Hematopoietic multipotent progenitor cell treated with erythropoietin and hydrocortisone succinate and interleukin-3 and kit ligand, for 4 days (in vitro differentiated cells): ENCODE measurements at places on chromosomes 4 and X.

DNA sequence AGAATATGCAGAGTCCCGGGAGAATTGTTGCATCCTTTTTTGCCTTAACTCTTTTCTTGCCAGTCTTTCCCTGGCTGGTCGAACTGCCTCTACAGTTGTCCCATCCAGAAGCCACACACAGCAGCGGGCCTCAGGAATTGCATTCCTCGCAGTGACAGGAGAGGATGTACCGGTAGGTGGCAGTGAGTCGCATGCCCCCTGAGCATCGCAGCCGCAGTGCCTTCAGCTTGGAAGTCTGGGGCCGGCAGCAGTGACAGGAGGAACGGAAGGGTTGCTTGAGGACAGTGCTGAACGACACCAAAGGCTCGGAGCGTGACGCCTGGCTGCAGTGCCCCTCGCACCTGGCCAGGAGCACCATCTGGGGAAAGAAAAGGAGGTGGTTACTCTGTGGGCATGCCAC, 23.5 kb downstream of the NDP start:
- peak; percentile 65 for DNase-seq

DNA sequence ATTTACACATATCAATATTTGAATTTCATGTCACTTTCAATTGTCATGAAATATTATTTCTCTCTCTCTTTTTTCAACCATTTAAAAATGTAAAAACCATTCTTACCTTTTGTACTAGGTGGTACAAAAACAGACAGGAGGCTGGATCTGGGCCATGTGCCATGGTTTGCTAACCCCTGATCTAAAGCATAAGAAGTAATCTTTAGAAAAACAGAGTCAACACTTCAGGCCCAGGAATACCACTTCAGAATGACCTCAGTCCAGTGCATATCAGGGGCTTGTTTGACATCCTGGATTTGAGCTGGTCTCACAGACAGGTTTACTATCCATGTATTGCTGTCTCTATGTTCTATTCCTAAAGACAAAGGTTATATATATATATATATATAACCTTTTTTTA, 102.5 kb downstream of the DCHS2 start:
- no peak for DNase-seq

GRCh38 chr4:181679754-181680153, 563.4 kb upstream of the TENM3 start:
- no peak for DNase-seq

DNA sequence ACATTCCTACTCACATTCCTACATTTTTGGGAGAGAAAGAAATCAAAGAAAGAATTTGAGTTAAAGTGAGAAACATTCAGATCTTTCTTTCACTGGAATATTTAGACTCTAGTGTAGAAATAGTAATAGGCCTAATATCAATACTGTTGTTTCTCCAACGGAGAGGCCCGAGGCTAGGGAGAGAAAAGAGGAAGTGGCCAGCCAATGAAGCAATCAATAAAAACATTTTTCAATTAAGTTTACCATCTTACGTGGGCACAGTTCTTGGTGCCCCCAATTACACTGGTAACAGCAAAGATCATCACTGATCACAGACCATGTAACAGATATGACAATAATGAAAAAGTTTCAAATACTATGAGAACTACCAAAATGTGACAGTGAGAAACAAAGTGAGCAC, 281.4 kb downstream of the GPM6A start:
- no peak for DNase-seq

- peak; percentile 59 for DNase-seq
Observed at GRCh38 chr4:73718375-73719373, 21.7 kb upstream of the CXCL8 start.

DNA sequence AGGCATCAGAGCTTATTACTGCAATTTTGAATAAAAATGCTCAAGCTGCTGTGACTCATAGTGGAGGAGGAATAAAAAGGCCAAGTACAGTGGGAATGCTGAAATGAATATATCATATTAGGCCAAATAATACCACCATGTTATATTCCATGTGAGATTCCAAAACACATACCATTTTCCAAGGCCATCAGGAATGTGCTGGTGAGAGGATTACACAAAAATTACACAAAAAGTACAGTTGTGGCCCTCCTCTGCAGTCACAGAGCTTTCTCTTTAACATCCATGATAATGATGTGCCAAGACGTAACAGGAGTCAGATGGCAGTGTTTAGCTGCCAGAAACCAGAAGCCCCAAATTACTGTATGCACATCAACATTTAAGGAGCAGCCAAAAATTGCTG, 153.5 kb downstream of the PCDH18 start:
- no peak for DNase-seq

DNA sequence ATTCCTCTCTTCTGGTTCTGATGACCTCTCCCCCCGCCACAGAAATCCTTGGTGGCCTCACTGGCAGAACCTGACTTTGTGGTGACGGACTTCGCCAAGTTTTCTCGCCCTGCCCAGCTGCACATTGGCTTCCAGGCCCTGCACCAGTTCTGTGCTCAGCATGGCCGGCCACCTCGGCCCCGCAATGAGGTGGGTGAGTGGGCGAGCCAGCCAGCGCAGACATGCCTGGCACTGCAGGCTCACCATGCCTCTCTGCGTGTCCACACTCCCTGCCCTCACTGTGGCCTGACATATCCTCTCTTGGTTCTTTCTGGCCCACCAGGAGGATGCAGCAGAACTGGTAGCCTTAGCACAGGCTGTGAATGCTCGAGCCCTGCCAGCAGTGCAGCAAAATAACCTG, 8.7 kb downstream of the UBA1 start:
- DNase-seq: no peak

DNA sequence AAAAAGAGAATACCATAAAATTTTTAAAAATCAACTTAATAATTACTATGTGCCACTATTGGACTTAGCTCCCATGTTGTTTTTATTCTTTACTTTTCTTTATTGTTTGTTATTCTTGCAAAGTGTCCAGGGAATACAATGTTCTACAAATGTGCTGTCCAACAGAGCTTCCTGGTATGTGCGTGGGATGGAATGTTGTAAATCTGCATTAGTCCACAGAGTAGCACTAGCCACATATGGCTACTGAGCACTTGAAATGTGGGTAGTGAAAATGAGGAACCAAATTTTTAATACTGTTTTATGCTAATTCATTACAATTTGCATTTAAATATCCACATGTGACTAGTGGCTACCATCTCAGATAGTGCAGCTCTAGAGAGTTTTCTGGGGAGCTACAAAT, 14.3 kb upstream of the CORIN start:
- DNase-seq: no peak

- no peak for DNase-seq
Observed at GRCh38 chrX:136195247-136195646, 47.9 kb downstream of the FHL1 start.

GRCh38 chr4:128665514-128665913, 144.0 kb upstream of the JADE1 start:
- DNase-seq: no peak

GRCh38 chr4:159497936-159498335, 395.1 kb downstream of the RAPGEF2 start:
- no peak for DNase-seq

DNA sequence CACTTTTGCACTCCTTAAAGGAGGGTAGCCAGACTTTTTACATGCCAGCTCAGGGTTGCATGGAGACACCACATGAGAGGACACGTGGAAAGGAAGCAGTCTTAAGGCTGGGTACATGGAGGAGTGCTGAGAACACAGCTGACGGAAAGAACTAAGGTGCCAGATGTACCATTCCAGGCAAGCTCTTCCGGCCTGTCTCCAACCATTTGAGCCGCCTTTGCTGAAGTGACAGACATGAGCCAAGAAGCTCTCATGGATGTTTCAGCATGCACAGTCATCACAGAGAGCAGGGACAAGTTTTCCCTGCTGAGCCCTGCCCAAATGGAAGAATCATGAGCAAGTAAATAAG, 83.4 kb upstream of the BMP2K start:
- DNase-seq: peak; percentile 31

GRCh38 chr4:109588176-109588575, 28.1 kb downstream of the MCUB start:
- peak; percentile 24 for DNase-seq

DNA sequence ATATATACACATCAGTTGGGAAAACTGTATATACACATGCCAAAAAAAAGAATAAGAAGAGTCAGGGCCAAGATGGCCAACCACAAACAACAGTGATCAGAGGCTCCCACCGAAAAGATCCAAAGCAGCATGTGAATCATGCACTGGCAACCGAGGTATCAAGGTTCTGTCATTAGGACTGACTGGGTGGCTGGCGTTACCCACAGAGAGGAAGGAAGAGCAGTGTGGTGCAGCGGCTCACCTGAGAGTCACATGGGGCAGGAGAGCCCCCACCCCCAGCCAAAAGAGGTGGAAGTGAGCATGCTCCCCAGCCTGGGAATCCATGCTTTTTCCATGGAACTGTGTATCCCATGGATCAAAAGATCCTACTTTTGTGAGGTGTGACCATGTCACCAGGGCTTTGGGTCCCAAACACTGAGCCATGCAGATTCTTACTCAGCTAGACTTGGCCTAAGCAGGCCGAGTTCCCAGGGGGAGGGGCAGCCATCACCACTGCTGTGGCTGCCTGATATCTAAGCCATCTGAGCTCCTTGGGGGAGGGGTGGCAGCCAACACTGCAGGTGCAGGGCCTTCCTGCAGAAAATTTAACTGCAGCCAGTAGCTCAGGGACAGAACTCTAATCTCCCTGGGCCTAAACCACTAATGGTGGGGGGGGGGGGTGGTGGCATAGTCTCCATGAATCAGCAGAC, 52.8 kb downstream of the P2RY10 start:
- peak; percentile 26 for DNase-seq

- no peak for DNase-seq
Observed at GRCh38 chrX:153781428-153782047, 697 bp downstream of the SRPK3 start.
